ENCODE measurements at places on chromosomes 3 and 15.

- no peak for DNase-seq
Measured at GRCh38 chr3:24519368-24520100, 24.9 kb upstream of the THRB start.

DNA sequence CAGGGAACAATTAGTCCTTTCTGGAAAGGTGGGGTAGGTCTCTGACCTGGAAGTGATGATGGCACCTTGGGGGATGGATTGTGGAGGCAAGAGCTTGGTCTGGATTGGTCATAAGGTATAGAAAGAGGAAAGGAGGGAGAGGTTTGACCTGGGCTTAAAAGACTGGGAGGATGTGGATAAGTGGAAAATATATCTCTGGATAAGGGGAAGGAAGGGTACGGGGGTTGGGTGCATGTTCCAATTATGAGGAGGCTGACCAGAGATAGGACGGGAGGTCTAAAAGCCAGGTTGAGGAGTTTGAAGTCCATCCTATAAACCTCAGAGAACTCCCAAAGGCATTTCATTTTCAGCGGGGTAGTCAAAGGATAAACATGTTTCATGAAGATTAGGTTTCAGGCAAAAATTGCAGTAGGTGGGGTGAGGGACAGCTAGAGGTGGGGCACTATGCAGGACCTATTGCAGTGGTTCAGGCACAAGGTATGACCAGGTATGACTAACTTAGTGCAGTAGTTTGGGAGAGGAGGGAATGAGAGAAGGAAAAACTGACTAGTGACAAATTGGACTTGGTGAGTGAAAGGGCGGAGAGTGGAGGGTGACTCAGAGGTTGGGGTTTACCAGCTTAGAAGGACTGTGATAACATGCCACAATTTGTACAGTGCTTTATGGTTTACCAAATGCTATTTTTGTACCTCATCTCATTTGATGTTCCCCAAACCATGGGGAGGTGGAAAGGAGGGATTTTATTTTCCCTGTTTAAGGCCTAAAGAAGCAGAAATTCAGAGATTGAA lies 10.7 kb downstream of the PDE8A start:
- DNase-seq, result no peak

GRCh38 chr3:136277115-136277514 lies 27.0 kb downstream of the PCCB start:
- DNase-seq, result no peak

DNA sequence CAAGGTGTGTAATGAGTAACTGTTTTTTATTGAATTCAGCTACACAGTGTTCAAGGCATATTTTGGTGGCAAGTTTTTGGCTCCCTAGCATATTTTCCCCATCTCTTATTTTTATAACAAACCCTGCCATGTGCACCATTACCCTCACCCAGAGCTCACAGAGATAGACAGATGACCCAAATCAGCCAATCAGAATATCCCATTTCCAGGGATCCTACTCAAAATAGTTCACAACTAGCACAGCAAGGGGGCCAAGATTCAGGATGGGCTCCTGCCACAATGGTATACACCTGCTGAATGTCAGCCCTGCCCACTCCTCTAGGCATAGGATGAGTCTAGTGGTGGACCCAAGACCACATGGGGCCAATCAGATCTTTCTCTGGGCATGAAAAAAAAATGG lies 78.8 kb upstream of the SETMAR start:
- DNase-seq, result no peak

DNA sequence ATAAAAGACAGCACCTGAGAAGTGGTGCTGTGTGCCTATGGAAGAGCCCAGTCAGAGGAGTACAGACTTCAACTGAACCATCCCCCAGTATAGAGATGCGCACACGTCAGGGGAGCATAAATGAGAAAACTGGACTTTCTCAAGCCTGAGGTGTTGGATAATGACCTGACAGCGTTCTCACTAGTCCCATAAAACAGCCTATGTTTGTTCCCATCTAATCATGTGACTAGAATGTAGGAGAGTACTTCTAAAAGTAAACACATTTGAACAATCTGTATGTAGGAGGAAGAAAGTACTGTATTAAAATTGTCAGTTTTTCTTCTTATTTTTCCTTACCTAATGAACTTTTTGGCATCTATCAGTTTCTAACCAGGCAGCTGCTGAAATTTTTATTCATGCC lies 498.9 kb downstream of the CNTN4 start:
- DNase-seq, result no peak

GRCh38 chr3:78343221-78343620 lies 1303.3 kb downstream of the ROBO2 start:
- DNase-seq, result no peak

DNA sequence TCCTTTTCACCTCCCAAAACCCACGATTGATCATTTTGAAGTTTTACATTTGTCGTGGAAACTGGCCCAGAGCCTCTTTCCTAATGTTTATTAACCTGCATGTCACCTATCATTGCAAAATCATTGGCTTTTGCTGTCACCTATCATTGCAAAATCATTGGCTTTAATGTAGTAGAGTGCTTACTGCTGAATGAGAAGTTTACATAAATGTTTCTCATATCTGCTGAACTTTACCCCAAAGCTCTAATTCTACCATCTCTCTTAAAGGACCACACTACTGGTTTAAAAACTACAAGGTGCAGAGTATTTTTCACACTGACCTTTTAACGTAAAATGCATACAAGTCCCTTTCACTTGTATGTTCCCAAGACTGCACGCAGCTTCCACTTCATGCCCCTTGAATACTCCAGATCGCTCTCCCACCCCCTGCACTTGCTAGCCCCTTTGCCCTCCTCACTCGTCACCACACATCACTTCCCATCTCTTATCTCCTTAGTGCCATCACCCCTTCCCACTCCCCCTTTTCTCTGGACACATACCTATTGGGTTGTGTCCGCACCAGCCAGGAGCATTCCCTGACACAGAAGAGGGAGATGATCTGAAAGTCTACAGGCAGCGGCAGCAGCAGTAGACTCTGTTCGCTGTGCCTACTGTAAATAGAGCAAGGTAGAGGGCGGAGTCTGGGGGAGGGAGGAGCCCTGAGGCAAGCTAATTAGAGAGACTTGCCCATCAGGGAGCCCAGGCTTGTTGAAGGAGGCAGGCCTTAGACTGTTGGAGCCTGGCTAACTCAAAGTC lies 30.2 kb upstream of the ATOSA start:
- no peak for DNase-seq

- DNase-seq, result no peak
Measured at GRCh38 chr3:30189900-30190299, 416.5 kb upstream of the TGFBR2 start.

DNA sequence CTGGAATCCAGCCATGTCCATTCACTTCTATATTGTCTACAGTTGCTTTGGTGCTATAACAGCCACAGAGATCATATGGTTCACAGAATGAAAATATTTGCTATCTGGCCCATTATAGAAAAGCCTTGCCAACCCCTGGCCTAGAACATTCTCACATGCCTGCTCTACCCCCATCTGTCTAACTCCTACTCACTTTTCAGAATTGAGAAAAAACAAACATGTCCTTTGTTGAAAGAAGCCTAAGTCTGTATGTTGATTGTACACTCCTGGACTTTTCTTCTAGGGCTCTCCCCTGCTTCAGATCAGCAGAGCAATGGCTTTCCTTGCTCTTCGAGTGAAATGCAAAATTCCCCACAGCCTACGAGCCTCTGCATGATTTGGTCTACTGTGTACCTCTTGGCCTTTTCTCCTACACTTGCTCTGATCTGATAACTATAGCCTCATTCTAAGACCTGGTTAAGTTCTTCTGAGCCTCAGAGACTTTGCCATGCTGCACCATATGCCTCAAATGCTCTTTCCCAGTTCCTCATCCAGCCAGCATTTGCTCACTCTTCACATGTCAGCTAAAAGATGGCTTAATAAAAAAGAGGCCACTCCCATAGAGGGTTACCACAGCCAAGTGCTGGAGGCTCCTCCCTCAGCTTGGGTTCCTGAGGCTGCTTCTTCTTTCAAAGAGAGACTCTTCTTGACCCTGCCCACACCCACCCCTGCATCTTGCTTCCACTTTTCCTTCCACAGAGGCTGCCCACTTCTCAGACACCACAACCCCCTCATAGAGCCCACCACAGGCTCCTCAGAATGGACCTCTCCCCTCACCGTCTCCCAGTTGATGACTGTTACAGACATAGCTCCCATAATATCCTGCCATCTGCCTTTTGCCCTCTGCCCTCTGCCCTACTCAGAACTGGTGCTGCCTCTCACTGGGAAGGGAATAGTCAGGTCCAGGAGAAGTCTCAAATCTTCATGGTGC lies 22.9 kb upstream of the DCLK3 start:
- DNase-seq, result no peak

- DNase-seq, result no peak
Measured at GRCh38 chr3:170350515-170351413, 6.8 kb upstream of the SKIL start.

DNA sequence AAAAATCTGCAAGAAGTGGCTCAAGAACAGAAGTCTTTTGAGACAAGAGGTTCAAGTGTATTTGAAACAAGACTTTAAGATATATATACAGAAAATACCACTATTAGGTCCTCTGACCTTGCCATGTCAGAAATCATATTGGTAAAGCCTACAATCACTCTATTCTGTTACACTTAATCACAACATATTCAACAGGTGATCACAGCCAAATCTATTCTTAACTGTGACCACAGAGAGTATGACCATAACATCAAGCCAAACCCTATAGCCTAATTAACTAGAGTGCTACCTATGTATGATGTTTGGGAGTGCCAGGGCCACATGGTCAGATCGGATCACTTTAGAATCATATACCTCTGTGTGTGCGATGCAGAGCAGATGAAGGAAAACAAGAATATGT lies 2.2 kb downstream of the DNAJC19 start:
- DNase-seq, result no peak

DNA sequence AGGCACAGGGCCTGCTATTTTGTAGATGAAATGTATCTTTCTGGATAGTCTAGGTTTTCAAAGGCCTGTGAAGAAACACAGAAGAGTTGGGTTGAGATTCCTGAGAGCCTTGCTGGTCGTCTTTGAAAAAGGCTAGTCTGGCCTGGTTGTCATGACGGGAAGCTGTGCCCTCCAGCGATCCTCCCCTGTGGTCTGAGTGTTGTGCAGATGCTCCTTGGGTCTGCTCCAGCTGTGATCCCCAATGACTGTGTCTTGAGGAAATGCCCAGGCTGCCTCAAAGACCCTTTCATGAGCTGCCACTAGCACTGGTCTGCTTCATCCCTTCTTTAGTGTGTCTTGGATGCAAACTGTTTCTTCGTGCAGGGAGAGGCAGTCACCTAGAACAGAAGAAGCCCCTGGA lies 111.0 kb upstream of the SYNPR start:
- no peak for DNase-seq

DNA sequence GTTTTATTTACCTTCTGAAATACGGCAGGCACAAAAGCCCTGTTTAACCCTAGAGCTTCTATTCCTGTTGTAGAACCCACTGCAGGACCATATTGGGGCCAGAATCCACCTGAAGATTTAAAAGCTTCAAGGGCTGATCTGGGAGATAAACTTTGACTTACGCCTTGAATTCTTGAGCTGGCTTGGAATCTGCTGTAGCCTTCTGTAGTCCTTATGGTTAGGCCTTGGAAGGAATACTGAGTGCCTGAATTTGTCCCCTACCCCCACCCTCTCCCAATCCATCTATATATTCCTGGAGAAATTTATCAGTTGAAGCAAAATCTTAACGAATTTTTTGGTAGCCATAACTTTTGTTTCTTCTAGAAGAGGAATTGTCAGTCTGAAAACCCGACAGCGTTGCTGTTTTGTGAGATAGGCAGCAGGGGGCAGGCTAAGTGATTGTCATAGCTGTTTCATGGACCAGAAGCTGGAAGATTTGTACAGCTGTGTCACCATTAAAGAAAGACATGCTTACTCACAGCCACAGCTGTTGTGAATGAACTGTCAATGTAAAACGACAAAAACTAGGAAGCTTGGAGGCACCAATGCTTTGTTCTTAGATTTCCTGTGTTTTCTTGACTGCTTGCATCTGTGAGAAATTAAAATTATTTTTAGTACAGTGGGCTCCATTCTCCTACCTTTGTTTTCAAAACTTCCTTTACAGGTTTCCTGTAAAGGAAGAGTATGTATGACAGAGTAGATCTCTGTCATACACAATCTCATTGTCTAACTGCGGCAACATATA lies 12.8 kb downstream of the LXN start:
- DNase-seq, result no peak

- no peak for DNase-seq
Measured at GRCh38 chr3:76815561-76815960, 224.3 kb upstream of the ROBO2 start.

- DNase-seq, result no peak
Measured at GRCh38 chr3:46659285-46659684, 34.2 kb downstream of the ALS2CL start.

DNA sequence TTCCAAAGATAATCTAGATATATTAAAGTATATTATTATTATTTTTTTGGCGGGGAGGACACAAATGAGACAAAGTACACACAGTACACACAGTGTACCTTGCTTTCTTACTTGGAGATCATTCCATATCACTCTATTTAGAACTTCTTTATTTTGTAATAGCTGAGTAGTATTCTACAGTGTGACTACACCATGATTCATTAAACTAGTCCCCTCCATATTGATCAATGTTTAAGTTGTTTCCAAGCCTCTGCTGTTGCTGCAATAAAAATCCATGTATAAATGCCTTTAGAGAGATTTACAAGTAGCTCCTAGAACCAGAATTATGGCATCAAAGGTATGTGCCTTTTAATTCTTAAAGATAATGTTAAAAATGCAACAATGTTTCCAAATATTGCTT lies 38.8 kb downstream of the PYGO1 start:
- no peak for DNase-seq

- no peak for DNase-seq
Measured at GRCh38 chr3:158520433-158520832, 50.6 kb upstream of the MLF1 start.

- no peak for DNase-seq
Measured at GRCh38 chr15:70244978-70245542, 147.3 kb upstream of the TLE3 start.

DNA sequence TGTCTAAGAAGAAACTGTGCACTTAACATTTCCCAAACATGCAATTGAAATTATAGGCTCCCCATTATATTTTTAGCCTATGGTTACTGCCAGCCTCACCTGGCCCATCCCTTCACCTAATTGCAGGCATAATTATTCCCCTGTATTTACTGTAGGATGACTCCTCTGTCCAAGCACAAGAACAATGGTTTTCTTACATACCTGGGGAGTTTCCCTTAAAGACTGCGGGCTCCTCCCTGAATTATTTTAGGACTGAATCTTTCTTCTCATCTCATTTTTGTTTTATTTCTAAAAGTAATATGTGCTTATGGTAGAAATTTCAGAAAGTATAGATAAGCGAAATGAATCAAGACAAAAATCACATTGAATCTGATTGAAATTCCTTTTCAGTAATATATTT lies 11.4 kb downstream of the TM4SF1 start:
- no peak for DNase-seq
